Right lung (tissue), 10 donors: ENCODE measurements at places on chromosomes 12 and 14.

DNA sequence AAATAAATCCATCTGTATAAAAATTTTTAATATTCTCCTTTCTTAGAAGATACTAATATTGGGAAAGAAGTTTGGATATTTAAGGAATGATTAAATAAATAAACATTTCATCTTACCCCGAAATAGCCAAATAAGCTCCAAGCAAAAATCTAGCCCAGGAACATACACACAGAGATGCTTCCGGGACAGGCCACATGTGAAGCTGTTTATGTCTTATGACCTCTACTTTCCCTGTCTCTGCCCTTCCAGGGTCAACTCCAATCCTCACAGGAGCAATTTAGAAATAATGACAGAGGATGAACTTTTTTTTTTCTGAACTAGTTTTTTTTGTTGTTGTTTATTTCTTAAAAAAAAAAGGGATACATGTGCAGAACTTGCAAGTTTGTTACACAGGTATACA lies 89.4 kb downstream of the BTG1 start:
- no peak for DNase-seq

DNA sequence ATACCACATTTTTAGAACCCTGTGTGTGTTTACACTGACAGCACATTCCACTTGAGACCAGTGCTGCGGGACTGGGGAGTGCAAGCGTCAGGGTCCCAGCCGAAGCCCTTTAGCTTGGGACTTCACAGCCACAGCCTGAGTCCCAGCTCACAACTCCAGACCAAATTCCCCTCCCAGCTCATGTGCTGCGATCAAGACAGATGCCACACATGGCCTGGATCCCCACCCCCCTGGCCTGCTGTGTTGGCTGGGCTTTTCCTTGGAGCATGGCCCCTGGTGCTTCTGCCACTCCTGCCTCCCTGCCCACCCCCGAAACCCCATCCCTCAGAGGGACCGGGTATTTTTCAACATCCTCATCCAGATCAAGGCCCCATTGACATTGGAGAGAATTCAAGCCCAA lies 63.7 kb downstream of the WDR20 start:
- DNase-seq = no peak

- DNase-seq = no peak
These were observed 564.2 kb downstream of the TMTC2 start for GRCh38 chr12:83250866-83251265.

DNA sequence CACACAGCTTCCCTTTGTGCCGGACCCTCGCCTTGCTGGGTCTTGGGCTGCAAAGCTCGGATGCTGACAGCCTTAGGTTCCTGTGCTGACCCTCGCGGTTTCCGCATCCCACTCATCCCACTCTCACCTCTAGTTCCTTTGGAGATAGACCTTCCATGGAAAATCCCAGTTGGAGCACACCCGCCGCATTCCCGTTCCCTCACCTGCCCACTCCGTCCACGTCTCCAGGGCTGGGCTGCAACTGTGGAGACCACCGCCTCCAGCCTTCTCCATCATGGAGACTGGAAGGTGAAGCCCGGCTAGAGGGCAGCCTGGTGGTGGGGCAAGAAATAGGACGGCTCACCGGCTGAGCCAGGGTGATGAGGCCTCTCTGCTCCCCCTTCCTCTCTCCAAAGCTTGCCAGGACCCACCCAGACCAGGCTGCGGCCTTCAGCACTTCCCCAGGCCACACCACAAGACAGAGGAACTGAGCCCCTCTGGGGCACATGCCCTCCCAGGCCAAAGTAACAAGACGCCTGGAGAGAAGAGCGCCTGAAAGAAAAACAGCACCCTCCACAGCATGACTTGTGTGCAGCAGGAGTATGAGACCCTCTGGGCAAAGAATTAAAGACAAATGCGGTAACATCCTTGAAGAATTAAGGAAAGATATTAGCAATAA lies 15.0 kb downstream of the TMEM121 start:
- DNase-seq = no peak

GRCh38 chr12:12266389-12266872 lies 413 bp downstream of the LRP6 start:
- no peak for DNase-seq

DNA sequence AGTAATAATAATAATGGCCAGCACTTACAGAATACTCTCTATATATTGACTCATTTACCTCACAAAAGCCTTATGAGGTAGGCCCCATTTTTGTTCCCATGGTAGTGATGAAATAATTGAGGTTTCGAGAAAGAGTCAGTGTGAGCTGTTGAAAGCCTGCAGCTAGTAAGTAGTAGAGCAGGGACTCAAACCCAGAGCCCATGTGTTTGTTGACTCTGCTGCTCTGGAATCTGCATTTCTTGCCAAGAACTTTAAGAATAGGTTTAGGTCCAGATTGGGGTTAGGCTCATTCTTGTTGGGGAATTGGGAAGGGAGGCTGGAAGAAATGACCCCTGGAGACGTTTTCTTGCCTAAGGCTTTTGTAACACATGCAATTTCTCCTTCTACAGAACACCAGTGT lies 27.9 kb downstream of the DYRK4 start:
- no peak for DNase-seq

DNA sequence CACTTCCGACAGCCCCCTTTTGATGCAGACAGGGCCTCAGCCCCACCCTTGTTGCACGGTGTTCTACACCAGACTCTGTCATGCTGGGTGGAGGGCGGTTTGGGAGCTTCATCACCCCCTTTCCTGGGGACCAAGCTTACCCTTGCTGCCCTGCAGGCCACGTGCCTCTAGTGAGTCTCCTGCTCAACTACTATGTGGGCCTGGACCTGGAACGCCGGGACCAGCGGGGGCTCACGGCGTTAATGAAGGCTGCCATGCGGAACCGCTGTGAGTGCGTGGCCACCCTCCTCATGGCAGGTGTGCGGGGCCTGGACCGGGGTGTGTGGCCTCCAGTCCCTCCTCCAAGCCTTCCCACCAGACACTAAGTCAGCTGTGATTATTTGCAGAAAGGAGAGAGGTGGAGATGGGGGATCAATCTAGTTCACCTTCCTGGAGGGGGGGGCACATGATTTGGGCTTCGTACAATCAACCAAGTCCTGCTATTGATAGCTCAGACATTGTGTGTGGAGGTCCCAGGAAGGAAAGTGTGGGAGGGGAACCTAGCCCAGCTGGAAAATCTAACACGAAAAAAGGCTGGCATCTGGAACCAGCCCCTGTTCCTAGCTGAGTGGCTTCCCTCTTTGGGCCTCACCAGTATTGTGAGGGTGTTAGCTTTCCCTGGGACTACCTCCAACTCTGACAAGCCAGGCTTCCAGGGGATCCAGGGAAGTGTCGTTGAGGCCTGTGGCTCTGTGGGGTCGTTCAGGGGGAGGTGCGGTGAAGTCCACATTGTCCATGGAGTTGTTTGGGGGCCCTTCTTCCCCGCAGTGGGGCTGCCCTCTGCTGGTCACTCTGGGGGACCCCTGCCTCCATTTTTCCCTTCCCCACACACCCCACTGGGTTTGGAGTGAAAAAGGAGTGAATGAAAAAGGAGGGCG lies 1.6 kb downstream of the ANKRD33 start:
- DNase-seq = no peak

DNA sequence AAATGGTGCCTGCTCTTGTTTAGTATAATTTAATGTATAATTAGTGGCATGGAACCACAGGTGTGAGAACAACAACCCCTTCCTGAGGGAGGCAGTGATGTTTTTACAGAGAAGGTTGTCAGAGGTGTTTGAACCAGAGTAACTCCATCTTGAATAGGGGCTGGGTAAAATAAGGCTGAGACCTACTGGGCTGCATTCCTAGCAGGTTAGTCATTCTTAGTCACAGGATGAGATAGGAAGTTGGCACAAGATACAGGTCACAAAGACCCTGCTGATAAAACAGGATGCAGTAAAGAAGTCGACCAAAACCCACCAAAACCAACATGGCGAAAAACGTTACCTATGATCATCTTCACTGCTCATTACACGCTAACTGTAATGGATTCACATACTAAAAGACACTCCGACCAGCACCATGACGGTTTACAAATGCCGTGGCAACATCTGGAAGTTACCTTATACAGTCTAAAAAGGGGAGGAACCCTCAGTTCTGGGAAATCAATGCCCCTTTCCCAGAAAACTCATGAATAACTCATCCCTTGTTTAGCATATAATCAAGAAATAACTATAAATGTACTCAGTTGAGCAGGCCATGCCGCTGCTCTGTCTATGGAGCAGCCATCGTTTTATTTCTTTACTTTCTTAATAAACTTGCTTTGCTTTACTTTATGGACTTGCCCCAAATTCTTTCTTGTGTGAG lies 47.8 kb upstream of the LTA4H start:
- no peak for DNase-seq

DNA sequence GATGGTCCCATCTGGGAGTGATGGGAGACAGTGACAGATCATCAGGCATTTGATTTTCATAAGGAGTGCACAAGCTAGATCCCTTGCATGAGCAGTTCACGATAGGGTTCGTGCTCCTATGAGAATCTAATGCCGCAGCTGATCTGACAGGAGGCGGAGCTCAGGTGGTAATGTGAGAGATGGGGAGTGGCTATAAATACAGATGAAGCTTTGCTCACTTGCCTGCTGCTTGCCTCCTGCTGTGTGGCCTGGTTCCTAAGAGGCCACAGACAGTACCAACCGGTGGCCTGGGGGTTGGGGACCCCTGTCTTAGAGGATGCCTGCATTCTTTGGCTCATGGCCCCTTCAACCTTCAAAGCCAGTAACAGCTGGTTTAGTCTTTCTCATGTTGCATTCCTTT lies 130.3 kb downstream of the PTPN11 start:
- DNase-seq = no peak

DNA sequence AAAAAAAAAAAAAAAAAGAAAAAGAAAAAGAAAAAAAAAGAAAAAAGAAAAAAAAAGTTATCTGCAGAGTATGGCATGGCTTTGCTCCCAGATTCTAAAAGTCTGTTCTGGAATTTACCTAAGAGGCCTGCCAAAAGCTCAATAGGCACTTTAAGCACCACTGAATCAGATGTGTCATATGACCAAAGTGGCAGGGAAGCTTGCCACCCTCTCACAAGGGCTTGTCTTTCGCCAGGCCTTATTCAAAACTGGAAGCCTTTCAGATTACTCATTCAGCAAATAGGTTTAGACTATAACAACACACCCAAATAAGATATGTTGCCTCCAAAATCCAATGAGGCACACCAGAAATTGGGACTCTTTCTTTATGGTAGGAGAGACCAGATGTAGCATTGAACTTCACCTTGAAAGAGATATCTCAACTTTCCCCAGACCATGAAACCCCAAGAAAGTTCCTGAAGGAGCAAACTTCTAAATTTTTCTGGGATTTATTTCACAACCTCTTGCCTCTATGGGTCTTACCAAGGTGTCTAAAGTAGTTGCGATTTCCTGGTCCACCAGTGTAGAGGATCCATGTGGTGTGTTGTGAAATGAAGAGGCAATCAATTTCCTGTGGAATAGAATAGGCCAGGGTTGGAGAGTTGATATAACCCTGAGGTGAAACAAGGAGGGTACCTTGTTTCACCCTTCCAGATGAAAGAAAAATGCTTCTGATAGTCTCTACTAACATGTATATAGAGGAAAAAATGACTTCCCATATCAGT lies 218.8 kb downstream of the DAD1 start:
- DNase-seq = no peak

DNA sequence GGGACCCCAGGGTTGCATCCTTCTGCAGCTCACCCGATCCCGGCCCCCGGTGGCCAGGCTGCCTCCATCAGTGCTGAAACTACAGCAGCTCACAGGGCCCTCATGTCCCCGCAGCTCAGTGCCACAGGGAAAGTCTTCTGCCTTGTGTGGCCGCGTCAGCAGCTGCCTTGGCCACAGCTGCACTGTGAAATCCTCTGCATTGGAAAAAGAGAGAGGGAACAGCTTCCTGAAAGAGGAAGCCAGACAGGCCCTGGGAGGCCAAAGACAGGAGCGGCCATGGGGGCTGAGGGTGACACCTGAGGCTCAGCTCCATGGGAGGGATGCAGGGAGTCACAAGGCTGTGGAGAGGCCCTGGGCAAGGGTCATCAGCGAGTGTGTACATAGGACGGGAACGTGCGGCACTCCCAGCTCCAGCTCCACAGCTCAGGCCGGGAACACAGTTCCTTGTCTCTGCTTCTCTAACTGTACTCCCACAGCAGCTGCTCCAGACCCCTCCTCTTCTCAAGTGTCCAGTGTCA lies 32.7 kb downstream of the PARP2 start:
- no peak for DNase-seq
